ENCODE measurements at places on chromosomes 16 and 17.
A peak's percentile ranks its signal among the peaks of the same experiment; 100 is the strongest.

DNA sequence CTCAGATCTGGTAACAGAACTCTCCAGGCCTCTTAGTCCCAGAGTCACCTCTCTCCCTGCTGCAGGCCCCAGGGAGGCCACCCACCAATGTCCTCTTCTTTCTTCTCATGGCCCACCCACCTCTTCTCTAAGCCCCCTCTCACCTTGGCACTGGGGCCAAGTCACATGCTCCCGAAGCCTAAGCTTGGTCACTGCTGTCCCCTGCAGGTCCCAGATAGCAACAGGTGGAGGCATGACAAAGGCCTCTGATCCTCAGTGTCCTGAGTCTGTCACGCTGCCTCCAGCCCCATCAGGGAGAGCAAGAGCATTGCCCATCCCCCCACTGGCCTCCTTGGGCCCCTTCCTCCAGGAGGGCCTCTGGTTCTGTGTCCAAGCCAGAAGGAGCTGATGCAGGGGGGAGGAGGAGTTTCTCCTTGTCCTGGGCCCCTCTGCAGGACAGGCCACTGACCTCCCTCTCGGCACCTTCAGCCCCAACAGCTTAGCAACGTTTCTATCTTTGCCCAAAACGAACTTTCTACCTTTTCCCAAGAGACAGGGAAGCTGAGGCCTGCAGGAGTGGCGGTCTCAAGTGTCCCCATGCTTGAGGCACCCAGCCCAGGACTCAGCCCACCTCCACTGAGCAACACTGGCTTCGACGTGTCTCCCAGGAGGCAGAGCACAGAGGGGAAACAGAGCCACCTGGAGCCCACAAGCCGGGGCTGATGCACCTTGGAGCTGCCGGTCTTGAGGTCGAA is 8.6 kb downstream of the P2RX1 start:
- DNase-seq, result no peak

DNA sequence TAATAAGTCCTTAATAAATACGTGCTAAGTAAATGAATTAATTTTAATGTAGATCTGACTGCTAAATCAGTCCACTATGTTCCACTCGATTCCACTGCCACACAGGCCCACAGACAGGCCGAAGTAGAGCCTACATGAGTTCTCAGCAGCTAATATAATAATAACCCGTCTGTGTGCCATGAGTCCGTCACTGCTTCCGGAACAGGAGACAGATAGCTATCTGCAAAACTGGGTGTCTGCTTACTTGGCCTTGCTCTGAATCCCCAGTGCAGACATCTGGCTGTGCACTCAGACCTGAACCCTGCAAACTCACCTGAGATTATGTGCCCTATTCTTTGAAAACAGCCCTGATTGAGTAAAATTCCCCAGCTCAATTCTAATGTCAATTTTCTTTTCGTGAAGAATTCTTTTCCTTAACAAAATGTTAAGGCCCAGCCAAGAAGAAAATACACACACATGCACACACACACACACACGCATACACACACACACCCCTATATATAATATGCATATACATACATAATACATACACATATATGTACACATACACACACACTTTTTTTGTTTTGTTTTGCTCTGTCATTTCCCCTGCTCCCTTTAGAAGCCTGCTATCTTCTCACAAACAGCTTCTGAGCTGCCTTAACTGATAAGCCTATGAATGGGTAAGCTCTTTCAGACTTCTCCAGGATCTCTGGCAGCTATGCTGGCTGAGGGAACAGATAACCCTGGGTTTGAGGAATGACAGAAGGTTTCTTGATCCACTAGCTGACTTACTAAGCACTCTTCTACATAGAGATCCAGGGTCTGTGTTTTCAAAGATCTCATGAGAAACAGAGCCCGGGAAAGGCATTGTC is 39.8 kb upstream of the TOM1L1 start:
- DNase-seq, result no peak

GRCh38 chr17:48441231-48441711 is 11.3 kb upstream of the SKAP1 start:
- DNase-seq, result no peak

DNA sequence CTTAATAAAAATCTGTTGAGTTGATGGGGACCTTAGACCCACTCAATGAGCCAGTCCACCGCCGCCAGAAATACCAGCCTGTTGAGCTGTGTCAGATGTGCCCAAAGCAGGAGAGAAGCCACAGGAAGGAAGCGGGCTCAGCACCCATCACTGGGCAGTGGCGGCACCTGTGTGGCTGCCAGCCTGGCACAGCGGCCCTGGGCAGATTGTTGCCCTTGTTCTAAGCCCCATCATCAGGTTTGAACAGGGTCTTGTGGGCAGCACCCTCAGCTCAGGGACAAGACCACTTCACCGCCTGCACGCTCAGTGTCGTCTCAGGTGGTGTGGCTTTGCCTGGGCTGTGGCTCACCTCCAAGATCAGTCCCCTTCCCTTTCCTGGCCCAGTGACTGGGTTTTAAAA is 9.3 kb downstream of the ENDOV start:
- DNase-seq, result no peak

- peak; percentile 55 for DNase-seq
Observed at GRCh38 chr17:7650509-7651096, at the start of gene ATP1B2. TSS of gene ATP1B2 (plus strand) at chr17:7650926. CDS start at chr17:7651519, 593 bp downstream.

- no peak for DNase-seq
Observed at GRCh38 chr17:50173335-50173941, 7.6 kb downstream of the SGCA start.

DNA sequence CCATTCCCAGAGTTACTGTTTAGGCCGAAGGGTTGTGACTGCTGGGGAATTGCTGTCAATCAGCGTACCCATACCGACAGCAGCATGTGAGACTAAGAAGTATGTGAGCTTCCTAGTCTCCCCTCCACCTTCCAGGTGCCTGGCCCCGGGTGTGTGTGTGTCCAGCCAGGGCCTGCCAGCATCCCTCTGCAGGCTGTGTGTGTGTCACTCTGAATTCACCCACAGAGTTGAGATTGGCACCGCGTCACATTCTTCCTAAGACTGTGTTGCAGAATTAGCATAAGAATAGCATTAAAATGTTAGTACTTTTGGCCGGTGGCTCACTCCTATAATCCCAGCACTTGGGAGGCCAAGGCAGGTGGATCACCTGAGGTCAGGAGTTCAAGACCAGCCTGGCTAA is 31.8 kb downstream of the PRMT7 start:
- no peak for DNase-seq

DNA sequence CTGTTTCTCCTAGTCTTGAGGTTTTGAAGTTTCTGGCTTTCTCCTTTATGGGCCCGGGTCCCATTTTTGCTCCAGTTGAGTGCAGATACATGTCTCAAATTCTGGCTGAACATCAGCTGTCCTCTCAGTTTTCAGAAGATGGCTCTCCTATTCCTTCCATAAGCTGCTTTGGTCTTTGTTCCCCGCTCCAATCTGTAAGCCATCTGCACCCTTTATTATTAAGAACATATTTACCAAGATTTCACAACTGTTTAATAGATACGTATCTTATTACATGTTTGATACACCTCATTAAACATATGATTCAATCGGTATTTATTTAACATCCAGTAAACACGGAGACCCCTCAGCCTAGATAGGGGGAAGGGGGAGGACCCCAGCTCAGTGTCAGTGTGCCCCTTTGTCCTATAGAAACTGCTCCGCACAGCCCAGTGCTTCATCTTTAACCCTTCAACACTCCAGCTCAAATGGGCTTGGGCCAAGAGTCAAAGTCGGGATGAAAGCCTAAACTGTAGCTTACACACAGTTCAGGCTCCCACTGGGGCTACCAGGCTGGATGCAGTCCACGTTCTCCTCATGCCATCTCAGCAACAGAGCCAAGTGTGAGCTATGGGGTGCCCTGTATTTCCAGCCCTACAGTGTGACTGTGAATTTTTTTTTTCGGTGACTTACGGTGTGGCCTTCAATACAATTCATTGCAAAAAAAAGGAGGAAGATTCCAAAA is 166.0 kb upstream of the ZFHX3 start:
- no peak for DNase-seq

- no peak for DNase-seq
Observed at GRCh38 chr17:75032720-75033280, 14.0 kb downstream of the ATP5PD start.

- DNase-seq, result no peak
Observed at GRCh38 chr17:10144456-10144855, 54.0 kb downstream of the GAS7 start.

- DNase-seq, result no peak
Observed at GRCh38 chr16:35391328-35391727, 1931.9 kb downstream of the TP53TG3F start.

DNA sequence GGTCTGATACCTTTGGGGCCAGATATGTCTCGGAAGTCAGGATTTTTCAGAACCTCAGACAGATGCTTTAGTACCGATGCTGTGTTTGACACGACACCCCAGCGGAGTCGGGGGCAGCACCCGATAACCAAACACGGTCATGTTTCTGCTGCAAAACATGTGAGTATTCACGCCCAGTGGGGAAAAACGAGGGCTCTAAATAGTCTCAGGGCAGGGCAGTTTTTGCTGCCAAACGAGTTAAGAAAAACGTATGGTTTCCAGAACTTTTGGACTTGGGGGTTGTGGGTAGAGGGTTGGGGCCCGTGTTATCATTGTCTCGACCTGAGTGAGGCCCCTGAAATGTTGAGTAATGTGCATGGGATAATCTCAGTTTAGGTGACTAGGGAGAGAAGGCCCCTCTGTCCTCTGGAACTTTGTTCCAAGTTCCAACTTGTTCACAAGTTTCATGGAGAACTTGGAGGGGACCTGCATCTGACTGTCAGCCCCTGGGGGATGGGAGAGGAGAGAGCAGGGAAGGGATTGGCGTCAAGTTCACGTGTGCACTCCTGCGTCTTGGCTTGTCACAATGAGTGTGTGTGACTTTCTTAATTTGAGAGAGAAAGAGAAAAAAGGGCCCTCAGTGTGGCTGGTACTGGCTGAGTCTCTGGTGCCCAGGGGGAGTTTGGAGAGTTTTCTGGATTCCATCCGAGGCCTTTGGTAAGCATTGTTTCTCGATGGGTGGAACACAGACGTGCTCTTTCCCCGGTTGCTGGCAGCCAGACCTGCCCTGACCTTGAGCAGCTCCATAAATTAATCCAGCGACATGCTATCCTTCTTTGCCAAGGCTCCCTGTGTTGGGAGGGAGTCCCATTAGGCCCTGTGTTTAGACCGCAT is 83.9 kb upstream of the CIBAR2 start:
- DNase-seq, result no peak

DNA sequence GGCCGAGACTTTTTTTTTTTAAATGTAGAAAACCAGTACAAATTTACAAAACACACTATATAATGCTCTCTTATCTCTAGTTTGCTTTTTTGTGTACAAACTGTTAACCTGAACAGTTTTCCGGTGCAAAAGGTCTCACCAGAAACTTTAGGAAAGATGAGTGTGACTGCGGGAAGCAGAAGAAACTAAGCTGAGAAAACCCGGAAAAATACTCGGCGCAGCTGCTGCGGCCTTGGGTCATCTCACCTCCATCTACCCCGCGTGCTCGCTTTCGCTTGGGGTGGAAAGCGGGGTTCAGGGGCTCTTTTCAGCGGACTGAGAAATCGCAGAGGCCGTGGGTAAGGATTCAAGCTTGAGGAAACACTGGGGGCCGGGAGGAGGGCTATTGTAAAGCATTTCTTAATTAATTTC is 1.8 kb downstream of the SALL1 start:
- DNase-seq, result no peak

DNA sequence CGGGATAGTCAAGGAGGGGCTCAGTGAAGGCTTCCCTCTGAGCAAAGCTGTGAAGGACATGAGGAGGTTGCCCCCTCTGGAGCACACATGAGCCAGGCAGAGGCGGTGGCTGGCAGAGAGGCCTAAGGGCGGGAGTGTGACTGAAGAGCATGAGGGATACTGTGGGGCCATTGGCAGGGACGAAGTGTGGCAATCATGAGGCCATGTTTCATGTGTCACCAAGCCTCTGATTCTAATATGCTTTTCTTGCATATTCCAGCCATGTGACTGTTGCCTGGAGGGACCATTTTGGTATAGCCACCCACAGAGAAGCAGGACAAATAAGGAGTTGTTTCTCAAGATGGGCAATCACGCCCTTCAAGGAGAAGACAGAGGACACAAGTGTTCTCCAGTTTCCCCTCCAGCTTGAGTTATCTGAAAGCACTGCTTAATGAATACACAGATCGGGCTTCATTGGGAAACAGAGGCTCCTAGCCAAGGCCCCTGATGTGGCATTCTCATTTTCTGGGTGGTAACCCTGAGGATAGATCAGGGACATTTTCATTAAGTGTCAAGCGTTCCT is 68.0 kb downstream of the AKAP1 start:
- DNase-seq, result no peak

- no peak for DNase-seq
Observed at GRCh38 chr17:64176556-64176955, 46.6 kb upstream of the ERN1 start.

- DNase-seq, result no peak
Observed at GRCh38 chr17:48592577-48592976, 1.0 kb downstream of the HOXB5 start.

GRCh38 chr16:57166451-57166850 is 19.4 kb downstream of the PSME3IP1 start:
- DNase-seq, result no peak

- no peak for DNase-seq
Observed at GRCh38 chr17:48729335-48730239, 1.0 kb upstream of the HOXB13 start.

- no peak for DNase-seq
Observed at GRCh38 chr17:72301887-72302286, 181.1 kb downstream of the SOX9 start.

DNA sequence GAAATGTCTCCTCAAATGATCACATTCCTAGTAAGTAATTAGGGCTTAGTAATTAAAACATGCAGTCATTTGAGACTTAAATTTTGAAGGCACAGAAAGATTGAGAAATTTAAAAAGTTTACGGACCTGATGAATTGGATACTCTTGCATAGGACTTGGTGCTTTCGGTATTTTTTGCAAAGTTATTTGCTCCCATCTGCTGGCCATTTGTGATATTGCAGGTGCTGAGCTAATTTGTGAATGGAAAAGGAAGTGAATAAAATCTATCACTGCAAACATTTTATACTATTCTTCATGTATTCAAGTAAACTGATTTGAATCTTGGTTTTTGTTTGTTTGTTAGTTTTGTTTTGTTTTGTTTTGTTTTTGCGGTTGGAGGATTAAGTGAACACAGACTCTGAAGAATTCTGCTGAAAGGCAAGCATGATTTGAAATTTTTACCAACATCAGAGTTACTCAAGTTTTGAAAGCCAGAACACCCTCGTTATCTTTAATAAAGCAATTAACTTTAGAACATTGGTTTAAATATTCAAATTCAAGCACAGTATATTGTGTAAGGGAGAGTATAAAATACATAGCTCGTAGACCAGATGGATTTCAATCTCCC is 689.5 kb upstream of the RBFOX1 start:
- no peak for DNase-seq

- no peak for DNase-seq
Observed at GRCh38 chr17:68102318-68102758, 66.8 kb downstream of the KPNA2 start.

- DNase-seq, result no peak
Observed at GRCh38 chr16:12334852-12335251, 358.3 kb downstream of the SNX29 start.

GRCh38 chr16:67215706-67216105 is 11.2 kb upstream of the TMEM208 start:
- DNase-seq, result no peak

DNA sequence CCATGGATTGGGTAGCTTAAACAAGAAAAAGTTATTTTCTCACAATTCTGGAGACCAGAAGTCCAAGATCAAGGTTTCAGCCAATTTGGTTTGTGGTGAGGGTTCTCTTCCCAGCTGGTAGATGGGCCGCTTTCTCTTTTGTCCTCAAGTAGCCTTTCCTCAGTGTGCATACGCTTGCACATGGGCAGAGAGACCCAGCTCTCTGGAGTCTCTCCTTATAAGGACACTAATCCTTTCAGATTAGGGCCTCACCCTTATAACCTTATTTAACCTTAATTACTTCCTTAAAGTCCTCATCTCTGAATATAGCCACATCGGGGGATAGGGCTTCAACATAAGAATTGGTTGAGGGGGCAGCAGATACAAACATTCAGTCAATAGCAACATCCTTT is 68.4 kb upstream of the NLK start:
- no peak for DNase-seq

Measured in activated B cell treated with CpG ODN at 0.5 μM for 24 hours (primary cell).